ENCODE measurements at places on chromosomes 6 and 20.

GRCh38 chr6:142417331-142417750, 115.5 kb downstream of the ADGRG6 start:
- no peak for DNase-seq

DNA sequence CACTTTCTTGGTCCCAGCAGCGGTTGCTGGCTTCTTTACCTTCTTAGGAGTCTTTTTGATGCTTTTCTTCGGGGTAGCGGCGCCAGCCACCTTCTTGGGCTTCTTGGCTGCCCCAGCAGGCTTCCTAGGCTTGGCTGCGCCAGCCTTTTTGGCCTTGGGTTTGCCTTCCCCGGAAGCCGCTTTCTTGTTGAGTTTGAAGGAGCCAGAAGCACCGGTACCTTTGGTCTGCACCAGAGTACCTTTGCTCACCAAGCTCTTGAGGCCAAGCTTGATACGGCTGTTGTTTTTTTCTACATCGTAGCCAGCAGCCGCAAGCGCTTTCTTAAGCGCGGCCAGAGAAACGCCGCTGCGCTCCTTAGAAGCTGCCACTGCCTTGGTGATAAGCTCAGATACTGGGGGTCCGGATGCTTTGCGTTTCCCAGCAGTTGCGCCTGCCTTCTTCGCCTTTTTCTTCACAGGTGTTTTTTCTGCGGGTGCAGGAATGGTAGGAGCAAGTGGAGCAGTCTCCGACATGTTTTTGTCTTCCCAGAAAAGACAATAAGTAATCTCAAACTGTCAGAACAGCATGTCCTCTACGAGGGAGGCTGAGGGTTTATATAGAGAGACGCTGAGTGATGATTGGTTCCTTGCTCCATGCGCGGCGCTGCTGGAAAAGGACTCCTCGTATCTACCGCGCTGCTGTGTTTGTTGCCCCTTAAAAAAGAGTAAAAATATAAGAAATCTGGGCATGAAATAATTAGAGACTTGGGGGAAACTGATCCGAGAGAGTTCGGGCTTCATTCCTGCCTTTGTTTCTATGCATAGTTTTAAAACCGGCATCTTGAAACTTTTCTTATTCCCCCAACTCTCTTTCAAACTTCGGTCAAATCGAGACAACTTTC, 130.3 kb upstream of the BTN3A2 start:
- peak; percentile 50 for DNase-seq

DNA sequence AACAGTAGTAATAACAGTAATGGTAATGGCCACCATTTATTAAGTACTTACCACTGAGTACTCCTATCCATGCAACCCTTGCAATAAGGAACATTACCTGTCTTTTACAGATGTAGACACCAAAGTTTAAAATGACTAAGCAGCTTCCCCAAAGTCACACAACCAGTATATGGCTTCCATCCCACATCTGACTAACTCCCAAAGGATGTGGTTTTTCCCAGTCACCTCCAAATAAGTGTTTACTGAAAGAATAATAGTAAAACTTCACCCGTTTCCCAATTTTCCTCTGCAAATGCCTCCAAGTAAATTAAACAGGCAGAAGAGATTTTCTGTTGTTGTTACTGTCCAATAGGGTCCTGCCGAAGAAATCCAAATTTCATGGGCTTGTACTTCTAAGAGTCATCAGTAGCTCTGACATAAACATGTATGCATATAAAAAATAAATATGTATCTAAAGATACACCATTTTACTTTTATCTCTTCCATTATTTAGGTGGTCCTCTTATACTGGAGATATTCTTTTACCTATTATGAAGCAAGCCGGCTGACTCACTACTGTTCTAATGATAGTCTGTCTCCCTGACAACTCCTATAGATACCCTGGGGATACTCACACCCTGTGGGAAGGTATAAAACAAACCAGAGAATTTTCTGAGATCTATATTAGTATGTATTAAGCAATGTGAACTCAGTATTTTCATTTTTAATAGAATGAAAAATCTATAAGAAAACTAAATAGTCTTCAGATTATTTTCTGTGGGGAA, 77.9 kb upstream of the ID4 start:
- DNase-seq = no peak

GRCh38 chr6:139990856-139991465, 616.5 kb upstream of the CITED2 start:
- no peak for DNase-seq

DNA sequence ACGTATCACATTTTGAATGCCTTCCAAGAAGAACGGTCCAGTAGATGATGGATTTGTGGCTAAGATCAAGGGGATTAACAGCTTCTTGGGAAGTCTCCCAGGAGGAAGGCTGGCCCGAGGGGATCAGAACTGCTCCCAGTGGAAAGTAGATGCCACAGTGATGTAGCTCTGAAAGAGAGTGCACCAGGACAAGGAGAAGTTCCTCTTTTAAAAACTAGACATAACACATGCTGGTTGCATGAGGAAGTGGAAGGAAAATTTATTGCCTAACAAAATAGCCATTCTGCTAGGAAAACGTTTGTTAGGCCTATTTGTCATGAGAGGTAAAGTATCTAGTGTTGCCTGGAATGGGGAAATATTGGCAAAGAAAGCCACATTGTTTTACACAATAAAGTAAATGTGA, 87.8 kb downstream of the CDH26 start:
- DNase-seq = no peak

- no peak for DNase-seq
Observed at GRCh38 chr6:42715871-42716270, 6.5 kb downstream of the PRPH2 start.

GRCh38 chr6:35052694-35053565, 88.2 kb downstream of the TCP11 start:
- no peak for DNase-seq

DNA sequence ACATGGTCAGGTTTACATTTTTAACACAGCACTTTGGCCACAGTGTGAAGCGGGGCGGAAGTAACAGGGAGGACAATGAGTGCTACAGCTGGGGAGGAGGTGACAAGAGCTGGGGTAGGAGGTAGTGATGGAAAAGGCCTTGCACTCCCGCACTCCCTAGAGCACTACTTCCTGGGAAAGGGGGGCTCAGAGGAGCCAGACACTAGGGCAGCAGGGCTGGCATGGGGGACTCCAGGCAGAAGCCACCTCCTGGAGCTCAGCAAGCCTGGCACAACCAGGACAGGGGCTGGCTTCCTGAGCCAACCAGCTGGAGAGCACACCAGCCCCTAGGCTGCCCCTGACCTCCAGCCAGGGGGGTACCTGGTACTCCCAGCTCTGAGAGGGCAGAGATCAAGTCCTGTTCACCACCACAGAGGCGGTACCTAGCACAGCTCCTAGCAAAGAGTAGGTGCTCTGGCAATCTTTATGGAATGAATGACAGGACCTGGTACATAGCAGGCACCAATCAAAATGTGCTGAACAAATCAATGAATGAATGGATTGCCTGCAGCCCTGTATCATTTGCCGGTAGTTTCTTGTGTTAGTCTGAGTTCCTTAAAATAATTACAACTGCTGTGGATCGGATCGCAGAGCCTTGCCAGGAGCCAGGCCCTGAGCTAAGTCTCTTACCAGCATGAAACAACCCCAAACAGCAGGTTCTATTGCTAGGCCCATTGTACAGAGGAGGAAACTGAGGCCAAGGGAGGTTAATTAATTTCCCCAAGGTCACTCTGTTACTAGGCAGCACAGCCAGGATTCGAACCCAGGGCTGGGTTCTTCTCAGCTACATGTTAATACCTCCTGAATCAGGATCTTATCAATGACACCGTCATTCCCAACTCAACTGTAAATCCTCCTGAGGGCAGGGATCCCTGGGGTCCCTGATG, 15.5 kb downstream of the NOL4L start:
- no peak for DNase-seq

GRCh38 chr20:5003626-5004025, 2.3 kb upstream of the SLC23A2 start:
- DNase-seq = no peak

DNA sequence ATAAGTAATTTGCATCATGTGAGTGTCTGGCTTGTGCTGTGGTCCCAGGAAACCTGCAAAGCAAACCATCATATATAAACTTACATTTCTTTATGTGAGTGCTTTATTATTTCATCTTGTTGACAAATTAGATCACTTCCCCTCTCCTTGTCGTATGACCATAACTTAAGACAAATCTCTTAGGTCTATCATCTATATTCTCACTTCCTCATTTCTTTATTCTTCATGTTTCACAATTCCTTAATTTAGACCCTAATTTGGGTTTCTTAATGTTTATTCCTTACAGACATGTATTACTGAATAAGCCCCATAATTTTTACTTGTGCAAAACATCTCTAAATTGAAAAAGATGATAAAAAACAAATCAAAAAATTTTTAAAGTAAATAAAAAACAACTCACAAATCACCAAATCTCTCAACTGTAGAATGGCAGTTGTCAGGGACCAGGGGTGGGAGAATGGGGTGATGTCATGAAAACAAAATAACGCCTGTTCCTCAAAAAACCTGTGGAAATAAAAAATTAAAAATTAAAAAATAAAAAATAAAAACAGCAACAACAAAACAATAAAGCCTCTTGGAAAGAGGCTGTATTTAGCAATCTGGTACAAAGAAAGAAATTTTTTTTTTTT, 49.5 kb upstream of the FBXO30 start:
- DNase-seq = no peak

Data from T-helper 1 cell (primary cell).